Left lobe of liver (tissue), 2 donors: ENCODE measurements at places on chromosomes 7 and 10.
A peak's percentile ranks its signal among the peaks of the same experiment; 100 is the strongest.

DNA sequence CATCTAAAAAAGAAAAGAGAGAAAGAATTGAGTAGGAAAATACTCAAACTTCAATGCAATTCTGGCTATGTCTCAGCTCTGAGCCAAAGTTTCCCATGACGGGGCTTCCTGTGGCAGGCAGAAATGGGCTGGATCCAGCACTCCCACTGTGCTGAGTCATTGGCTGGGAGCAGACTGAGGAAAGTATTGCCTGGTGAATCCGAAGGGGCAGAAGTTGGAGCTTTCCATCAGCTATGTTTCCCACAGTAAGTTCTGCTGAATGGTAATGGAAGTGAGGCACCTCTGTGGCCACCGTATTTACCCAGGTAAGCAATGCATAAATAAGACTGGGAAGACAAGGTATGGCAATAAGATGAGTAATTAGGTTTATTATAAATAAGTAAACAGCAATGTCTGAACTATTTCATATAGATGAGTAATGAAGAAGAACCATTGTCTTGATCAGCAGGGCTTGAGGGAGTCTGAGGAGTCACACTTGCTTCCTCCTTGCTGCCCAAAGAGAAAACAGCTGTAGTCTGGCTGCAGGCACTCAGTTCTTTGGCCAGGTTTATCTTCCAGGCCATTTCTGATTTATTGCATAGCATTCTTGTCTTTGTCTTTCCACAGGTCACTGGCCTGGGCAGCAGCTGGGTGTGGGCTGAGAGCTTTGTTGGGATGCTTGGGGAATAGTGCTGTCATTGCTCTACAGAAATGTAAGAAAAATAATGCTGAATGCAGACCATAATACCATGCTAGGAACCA is 255.3 kb downstream of the DNAJB9 start:
- DNase-seq = no peak

GRCh38 chr7:35828817-35829216 is 28.0 kb downstream of the SEPTIN7 start:
- DNase-seq = no peak

GRCh38 chr7:29859524-29860185 is 53.3 kb downstream of the WIPF3 start:
- no peak for DNase-seq

DNA sequence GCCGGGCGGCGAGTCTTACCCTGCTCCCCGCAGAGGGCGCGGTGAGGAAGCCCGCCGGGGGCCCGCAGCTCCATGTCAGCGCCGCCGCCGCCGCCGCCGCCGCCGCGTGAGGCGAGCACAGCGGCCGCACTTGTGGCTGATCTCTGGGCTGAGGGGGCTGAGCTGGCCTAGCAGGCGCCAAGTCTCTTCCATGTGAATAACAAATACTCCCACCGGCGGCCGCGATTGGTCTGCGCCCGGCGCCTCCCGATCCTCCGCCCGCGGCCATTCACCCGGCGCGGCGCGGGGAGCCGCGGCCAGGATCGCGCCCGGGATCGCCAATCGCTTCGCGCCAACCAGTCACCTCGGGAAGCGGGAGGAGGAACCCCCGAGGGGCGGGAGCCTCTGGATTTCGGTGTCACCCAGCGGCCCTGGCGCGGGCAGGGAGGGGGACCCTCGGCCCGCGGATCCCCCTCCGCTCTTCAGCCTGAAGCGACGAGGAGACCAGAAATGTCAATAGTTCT is at the start of gene GRM8:
Gene GRM8 (minus strand): TSS at position 164 of the 503 bp plus-strand sequence.
- DNase-seq = peak; percentile 79

- DNase-seq = no peak
These were observed 192.2 kb downstream of the ELAPOR2 start for GRCh38 chr7:86867163-86867762.

GRCh38 chr10:58638388-58638787 is 125.7 kb downstream of the BICC1 start:
- DNase-seq = no peak

DNA sequence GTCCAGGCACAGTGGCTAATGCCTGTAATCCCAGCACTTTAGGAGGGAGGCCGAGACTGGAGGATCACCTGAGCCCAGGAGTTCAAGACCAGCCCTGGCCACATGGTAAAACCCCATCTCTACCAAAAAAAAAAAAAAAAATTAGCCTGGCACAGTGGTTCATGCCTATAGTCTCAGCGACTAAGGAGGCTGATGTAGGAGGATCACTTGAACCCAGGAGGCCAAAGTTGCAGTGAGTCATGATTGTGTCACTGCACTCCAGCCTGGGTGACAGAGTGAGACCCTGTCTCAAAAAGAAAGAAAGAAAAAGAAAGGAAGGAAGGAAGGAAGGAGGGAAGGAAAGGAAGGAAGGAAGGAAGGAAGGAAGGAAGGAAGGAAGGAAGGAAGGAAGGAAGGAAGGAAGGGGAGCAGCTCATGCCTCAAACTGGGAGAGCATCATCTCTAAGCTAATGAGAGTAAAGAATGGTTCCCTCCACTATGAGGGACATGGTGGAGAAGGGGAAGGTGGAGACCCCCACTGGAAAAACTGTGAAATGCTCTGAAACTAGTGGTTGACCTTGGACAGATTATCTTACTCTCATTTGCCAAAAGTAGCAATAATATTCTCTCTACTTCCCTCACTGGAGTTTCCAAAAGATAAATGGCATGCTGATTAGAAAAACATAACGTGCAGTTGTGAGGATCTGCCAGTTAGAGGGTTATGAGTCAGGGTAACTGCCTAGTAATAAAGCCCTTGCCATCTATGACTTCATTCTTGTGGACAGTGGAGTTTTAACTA is 16.8 kb downstream of the GIMAP5 start:
- DNase-seq = no peak

- DNase-seq = no peak
These were observed 42.8 kb upstream of the SLC13A1 start for GRCh38 chr7:123242467-123243092.

DNA sequence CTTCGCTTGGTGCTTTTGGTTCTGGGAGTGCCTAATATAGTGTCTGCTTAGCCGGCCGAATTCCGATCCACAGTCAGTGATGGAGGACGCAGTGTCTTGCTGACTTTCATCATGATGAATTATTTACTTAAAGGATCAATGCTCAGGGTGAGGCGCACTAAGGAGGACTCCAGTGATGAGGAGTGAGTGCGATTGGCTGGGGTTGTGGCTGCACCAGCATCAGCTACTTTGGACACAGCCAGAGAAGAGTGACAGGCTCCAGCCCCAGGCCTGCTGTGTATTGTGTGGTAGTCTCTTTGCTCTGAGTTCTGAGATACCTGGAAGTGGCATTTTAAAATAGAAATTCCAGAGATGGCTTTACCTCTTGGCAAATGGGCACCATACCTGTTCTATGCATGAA is 73.3 kb upstream of the ANLN start:
- DNase-seq = no peak

DNA sequence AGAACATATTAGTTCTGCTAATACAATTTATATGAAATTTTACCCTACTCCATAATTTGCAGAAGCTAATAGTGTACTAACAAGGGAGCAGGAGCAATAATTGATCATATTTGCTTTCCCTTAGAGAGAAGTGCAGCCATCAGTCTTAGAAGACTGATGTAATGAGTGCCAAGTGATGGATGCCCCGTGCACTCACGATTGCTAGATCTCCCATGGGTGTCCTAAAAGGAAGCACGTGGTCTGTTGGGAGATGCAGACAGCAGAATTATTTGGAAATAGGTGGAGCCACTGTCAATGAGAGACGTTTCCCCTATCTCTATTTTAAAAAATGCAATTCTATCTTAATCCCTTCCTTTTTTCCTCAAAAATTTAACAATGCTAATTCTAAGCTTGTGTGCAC is 772.2 kb upstream of the C7orf33 start:
- no peak for DNase-seq

GRCh38 chr7:130872756-130873448 is 138.9 kb upstream of the KLF14 start:
- no peak for DNase-seq

DNA sequence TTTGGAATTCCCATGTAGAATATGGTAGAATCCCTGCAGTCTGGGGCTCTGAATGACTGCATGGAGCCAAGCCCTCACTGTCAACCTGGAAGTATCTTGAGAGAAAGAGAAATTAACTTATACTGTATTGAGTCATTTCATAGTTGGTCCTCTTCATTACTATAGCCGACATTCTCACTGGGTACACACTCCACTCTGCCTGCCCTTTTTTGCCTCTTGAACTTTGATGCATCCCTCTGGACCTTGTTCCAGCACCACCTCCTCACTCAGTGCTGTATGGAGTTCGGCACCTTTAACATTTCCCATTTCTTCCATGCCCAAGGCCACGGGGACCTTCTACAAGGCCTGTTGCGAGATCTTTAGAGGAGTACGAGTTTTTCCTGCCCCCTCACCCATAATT is 4.6 kb upstream of the ARHGAP22 start:
- no peak for DNase-seq
